CD4-positive, alpha-beta T cell treated with Interleukin-2 at 100 ng/mL for 4 hours (primary cell): ENCODE measurements at places on chromosomes 7 and 10.

GRCh38 chr10:120005207-120006201 lies 113.0 kb downstream of the SEC23IP start:
- DNase-seq = no peak

DNA sequence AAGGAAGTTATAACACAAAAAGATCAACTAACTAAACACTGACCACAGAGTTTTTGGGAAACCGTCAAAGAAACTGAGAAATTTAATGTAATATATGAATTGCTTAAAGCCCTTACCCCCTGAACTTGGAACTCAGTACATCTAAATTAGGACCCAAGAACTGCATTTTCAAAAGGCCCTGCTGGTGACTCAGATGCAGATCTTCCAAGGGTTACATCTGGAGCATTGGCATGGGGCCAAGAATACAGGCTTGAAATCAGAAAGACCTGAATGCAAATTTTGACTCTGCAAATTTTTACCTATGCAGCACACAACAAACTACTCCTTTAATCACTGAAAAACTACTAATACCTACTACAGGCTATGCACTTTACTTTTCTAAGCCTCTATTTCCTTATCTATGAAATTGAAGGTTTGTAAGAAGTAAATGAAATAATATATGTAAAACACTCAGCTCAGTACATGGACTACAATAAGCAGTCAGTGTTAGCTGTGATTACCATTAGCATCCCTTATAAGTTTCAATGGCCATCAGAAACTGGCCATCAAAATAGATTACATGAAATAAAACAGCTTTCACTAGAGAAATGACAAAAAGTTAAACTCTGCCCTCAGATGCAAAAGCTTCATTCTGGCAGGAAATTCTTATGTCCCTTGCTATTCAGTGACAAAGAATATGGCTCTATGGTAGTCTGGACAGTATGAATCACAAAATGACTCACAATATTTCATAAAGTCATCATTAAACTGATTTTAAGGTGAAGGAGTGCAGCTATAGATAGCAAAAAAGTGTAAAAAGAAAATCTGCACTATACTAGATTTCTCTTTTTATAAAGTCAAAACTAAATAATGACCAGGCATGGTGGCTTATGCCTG lies 43.6 kb downstream of the NSUN6 start:
- DNase-seq = no peak

GRCh38 chr10:98262571-98262970 lies 5.4 kb downstream of the LOXL4 start:
- no peak for DNase-seq

DNA sequence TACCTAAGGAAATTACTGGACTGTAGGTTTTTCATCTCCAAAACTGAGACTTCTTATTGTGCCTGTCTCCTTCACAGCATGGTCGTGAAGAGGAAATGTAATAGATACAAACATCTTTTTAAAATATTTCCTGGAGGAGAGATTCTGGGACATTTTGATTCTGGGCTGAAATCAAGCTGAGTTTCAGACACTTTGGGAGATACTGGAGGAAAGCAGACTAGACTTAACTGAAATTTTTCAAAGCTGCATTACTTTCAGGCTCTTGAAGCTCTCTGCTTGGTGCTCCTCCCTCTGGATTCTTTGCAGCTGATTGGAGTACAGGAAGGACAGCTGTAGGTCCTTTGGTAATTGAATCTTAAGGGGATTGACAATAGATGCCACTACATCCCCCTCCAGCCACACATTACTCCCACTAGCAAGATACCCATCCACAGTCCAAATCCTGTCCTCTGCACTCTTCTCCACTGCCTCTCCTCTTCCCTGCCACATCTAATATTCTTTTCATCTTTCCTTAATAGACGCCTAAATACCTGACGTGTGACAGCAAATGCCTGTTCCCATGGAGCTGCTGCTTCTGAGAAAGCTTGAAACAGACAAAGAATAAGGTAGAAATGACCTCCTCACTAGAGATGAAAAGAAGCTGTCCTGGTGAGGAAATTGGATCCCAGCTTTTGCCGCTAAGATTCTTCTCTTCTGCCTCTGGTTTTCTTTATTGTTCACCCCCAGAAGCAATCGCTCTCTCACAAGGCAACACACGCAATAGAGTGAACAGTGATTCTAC lies 111.5 kb upstream of the PHYHIPL start:
- DNase-seq = no peak

DNA sequence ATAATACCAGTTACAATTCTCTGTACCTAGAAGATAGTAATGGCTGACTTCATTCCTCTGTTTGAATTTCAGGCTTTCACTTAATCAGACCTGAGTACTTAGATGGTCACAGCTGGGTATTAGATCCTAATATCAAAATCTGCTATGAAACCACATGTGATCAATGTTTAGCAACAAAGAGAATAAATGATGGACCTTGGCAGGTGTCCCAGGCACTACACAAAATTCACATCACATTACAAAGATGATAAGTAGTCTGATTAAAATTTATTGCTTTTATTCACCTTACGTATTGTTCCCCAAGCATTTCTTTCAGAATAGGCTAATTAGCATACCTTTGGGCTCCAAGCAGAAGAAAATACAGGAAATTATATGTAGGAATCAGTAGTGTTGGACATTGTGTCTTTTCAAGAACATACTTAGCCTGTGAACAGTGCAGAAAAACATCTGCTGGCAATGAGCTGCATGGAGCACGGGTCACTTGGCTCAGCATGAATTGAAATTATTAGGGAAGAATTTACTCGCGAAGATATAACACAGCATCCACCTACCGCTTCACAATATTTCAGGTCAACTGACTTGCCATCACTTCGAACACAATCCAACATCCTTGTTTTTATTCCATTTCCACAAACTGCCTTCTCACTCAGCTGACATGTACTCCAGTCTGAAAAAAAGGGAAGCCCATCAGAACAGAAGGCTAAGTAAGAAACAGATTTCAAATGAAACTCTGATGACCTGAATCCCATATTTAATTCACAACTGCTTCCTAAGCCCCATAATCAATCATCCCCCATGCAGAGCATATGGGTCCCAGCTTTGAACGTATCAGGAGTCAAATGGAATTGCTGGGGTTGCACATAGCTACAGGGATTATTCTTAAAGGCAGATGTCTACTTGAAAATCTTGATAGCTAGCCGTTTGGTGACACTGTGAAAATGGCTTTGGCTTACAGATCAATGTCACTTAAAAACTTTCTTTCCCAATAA lies 421.0 kb downstream of the THSD7A start:
- no peak for DNase-seq

DNA sequence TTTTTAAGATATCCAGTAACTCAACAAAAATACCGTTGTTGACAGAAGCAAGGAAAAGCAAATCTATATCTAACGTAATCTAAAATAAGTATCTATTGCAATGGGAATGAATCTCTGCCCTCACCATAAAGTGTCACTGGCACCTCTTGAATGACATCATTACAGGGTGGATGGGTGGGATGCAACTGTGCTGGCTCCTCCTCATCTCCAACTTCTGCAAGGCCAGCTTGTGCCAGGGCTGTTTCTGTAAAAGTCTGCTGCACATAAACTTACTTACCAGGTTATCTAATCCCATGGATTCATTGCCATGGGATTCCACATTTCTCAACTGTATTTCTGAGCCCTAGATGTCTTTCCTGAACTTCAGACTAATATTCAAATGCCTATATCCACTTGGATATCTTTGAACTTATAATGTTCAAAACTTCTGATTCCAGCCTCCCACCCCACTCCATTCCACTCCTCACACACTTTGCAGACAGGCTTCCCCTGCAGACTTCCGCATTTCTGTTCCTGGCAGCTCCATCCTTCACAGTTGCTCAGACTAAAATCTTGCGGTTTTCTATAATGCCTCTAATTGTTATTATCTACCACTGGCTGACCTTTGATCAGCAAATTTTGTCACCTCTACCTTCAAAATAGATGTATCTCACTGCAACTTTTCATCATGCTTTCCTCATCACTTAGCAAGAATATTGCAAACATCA lies 10.7 kb downstream of the FGL2 start:
- no peak for DNase-seq

- no peak for DNase-seq
These were observed 37.9 kb downstream of the JAZF1 start for GRCh38 chr7:28142650-28143049.

DNA sequence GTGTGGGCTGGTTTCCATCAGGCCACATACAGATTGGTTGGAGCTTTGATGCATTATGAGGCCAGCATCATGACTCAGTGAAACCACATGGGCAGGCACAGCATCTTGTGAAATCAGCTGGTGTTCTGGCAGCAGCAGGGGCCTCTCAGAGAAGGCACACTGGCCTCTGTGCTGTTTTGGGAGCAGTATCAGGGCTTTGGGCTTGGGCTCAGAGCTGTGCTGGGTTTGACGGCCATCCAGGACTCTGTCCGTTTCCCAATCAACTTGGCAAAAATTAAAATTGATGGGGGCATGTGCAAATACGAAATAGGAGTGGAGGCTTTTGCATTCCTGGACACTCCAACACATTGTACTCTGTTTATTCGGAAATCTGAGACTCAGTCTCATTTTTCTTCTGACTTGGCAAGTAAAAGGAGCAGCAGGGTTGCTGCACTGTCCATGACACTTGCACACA lies 190.9 kb downstream of the BMPER start:
- DNase-seq = no peak

GRCh38 chr7:42219447-42219846 lies 17.6 kb downstream of the GLI3 start:
- DNase-seq = no peak

DNA sequence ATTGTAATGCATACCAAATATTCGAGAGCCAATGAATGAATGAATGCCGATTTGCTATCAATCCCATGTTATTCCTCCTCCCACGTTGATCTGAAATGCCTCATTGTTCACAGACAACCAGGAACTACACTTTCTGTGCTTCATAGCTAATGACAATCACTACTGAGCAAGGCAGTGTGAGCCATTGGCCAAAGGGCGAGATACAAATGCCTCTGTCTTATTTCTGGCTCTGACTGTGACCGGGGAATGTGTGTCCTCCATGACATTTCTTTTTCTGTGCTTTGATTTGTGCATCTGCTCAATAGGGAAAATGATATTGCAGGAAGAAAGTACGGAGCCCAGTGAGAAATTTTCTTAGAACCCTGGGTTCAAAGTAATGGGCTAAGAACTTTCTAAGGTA lies 217.1 kb downstream of the CXCL12 start:
- no peak for DNase-seq

- DNase-seq = no peak
These were observed 39.9 kb upstream of the ECHDC3 start for GRCh38 chr10:11702264-11702663.

GRCh38 chr7:106767498-106768323 lies 97.4 kb upstream of the PIK3CG start:
- peak; percentile 16 for DNase-seq

GRCh38 chr7:146115851-146116520 lies 615 bp upstream of the CNTNAP2 start:
- no peak for DNase-seq

DNA sequence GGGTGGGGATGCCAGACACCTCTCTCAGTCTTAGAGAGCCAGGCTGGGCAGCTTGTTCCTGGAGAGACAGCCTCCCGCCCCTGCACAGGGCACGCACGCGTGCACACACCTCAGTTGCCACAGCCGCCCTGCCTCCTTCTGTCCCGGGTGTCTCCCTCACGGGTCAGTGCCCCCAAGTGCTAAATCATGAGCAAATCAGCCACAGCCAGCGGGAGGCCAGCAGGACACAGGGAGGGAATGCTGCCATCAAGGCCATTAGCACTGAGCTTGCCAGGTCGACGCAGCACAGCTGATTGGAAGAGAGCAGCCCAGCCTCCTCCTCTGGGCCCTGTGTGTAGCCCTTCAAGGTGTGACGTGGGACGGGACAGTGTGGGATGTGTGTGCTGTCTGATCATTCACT lies 130.4 kb downstream of the CDH23 start:
- DNase-seq = no peak

GRCh38 chr7:78279457-78279856 lies 480.9 kb downstream of the PHTF2 start:
- DNase-seq = no peak

DNA sequence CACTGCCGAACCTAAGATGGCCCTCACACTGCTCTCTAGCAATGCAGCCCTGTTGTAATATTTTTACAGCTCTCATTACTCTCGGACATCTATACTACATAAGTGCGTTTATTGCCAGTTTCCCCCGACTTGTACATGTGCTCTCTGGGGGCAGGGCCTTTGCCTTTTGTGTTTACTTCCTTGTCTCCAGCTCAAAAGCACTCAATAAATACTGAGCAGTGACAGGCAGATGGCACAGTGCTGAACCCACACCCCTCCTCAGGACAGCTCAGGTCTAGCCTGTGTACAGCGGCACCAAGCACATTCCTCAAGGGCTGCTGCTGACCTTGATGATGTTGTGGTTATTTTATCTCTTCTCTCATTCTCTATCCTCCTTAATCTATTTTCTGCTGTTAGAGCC lies 68.0 kb upstream of the ELMO1 start:
- DNase-seq = no peak
